Cerebellar cortex (tissue), 1 donor: ENCODE measurements at places on chromosomes 11 and 22.

DNA sequence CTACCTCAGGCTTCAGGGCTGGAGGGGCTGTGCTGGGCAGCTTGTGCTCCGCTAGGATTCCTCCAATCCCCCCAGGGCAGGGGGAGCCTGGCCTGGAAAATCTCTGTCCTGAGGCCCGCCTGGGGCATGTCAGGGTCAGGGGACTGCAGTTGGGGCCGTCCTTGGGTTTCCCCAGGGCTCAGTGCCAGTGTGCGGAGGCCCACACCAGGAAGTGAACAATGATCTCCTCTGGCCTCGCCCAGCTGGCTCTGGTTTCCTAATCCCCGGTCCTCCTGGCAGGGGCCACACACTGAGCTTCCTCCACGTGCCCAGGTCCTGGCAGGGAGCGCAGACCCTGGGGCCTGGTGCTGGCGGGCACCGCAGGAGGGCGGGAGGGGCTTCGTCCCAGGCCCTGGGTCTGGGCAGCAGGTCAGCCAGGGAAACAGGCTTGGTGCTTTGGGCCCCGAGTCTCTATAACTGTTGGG, 1.4 kb upstream of the MUC2 start:
- no peak for DNase-seq

- DNase-seq: no peak
Observed at GRCh38 chr11:102364991-102365390, 18.0 kb downstream of the BIRC2 start.

DNA sequence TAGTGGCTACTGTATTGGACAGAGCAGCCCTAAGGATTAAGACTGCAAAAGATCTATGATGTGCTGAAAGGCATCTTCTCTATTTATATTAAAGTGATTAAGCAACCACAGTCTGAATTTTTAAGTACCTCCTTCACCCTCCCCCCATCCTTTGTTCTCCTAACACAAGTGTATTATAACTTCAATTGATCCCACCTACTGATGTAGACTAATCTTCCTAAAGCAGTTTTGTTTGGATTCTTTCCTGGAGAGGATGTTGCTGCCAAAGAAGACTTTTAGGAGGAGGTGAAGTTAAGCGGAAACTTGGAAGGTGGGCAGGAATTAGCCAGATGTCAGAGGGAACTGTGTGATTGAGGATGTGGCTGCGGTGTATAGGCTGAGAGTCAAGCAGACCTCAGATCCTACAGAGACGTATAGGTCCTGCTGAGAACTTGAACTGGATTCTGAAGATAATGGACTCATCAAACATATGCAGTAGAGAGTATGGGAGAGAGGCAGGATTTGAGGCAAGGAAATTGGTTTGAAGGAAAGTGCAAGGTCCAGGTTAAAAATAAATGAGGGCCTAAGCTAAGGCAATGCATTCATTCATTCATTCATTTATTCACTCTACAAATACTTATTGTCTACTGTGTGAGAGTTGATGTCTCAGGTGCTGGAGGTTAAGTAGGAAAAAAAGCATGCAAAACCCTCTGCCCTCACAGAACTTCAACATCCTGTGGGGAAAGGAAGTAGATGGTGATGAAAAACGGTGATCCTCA, 5.2 kb upstream of the RASSF10 start:
- DNase-seq: no peak

DNA sequence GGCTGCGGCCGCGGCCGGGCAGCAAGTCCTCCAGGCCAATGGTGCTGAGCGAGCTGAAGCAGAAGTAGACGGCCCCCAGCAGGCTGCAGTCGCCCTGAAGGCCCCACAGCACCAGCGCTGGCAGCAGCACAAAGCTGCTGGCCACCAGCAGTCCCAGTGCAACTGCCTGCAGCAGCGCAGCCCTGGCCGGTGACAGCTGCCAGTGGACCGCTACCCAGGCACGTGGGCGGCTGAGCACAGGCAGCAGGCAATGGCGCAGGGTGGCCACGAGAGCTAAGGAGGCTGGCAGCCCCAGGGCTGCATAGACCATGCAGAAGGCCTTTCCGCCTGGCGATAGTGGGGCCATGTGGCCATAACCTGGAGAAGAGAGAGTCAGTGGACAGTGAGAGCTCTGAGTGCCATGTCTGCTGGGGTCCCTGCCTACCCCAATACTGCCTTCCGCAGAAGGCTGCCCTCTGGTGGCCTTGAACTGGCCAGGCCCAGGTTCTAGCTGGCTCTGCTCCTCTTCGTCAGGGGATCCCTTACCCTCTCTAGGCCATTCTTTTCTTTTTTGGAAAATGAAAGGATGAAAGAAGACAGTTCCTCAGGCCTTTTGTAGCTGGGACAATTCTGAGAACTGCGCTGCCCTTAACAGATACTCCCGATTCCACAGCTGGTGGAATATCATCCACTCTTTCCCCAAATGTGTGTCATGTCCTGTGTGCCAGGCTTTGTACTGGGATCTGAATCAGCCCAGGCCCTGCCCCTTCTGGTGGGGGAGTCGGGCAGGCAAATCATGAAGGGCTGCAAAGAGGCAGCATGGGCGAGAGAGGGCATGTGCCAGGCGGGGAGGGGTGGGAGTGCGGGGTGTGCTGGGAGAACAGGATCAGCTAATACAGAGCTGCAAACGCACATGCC, 1.8 kb downstream of the KCNK7 start:
- peak; percentile 63 for DNase-seq

GRCh38 chr11:12538889-12539421, 135.3 kb upstream of the TEAD1 start:
- no peak for DNase-seq

- DNase-seq: no peak
Observed at GRCh38 chr22:27213294-27213693, 555.9 kb downstream of the MIAT start.
